ENCODE measurements at places on chromosomes 7 and 10.

- DNase-seq: no peak
Measured at GRCh38 chr10:94287336-94287735, 75.4 kb downstream of the NOC3L start.

DNA sequence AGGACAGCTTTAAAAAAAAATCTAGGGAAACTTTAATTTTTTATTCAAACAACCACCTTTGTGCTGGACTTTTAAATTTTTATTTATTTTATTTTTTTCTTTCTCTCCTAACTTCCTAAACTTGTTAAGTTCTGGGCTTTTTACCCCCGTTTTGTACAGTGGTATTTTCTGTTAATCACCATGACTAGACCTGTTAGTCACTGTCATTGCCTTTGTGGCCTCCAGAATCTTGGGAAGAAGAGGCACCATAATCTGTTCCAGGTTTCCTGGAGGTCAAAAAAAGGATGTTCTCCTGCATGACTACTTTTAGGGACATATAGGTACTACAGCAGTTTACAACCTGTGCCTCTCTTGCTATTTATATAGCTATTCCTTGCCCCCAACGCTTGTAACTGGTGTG lies 31.1 kb upstream of the DDX50 start:
- DNase-seq: no peak

DNA sequence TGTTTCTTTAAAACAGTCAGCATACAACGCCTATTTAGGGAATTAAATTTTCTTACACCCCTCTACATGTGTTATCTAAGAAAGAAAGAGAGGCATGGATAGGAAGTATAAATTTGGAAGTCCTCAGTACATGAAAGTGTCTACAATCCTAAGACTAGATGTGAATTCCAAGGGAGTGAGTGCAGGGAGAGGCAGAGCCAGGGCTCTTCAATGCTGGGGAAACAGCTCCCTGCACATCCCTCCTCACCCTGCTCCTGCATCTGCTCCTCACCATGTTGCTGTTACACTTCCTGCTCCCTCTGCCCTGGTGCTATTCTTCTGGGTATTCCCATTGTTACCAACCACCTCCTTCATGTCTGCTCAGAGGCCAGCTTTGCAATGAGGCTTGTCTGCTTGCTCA lies 229.1 kb upstream of the AKR1E2 start:
- no peak for DNase-seq

DNA sequence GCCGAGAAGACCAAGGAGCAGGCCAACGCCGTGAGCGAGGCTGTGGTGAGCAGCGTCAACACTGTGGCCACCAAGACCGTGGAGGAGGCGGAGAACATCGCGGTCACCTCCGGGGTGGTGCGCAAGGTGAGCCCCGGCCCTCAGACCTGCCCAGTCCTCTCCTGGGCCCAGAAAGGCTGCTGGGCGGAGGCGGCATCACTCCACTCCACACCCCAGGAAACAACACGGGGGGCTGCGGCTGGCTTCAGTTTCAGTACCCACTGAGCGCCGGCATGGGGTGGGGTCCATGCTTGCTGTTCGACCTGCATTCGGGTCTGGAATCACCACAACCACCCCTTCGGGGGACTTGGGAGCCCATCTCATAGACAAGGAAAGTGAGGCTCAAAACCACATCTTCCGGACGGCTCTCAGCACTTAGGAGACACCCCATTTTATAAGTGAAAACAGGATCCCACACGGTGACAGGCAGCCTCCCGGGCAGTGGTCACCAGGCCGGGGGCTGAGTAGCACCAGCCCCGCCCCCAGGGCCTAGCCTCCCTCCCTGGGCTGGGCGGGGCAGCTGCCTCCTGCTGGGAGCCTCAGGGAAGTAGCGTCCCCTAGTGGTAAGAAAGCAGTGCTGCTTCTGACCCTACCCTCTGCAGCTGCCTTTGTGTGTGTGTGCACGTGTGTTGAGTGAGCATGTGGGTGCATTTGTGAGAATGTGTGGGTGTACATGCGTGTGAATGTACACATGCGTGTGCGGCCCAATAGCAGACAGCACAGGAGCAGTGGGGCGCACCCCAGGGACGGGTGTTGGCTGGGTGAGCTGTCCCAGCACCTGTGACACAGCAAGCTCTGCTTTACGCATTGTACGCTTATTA lies 1.8 kb downstream of the SNCG start:
- no peak for DNase-seq

GRCh38 chr10:24784061-24784460 lies 60.4 kb upstream of the ARHGAP21 start:
- DNase-seq: no peak

- no peak for DNase-seq
Measured at GRCh38 chr10:59456199-59456598, 93.8 kb upstream of the FAM13C start.

DNA sequence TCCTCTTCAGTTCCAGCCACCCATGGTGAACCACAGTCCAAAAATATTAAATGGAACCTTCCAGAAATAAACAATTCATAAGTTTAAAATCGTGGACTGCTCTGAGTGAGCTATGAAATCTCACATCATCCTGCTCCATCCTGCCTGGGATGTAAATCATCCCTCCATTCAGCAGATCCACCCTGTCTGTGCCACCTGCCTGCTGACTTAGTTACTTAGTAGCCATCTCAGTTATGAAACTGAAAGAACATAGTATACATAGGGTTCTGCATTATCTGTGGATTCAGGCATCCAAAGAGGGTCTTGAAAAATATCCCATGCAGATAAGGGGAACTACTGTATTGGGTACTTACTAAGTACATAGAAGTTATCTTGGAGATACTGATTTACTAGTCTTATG lies 89.0 kb downstream of the ST8SIA6 start:
- no peak for DNase-seq
